ENCODE measurements at places on chromosomes 11 and 22.

DNA sequence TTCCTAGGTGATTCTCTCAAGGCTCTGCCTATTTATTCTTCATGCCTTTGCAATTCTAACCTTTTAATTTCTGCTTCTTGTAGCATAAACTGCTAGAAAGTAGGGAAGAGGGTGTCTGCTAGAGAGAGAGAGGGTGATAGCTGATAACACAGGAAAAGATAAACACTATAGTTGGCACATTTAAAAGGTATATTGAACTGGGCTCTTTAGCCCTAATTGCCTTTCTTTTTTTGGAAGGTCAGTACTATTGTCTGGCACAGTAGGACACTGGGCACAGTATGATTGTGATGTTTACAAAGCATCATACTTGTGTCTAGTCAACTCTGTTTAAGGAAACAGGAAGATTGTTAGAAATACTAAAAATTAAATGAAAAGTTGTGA is 33.3 kb downstream of the TEAD1 start:
- no peak for DNase-seq

- DNase-seq: no peak
These were observed 6.0 kb downstream of the HOATZ start for GRCh38 chr11:111520560-111520959.

GRCh38 chr22:43381693-43382092 is 30.1 kb upstream of the MPPED1 start:
- no peak for DNase-seq

GRCh38 chr22:49468487-49469198 is 359.0 kb downstream of the BRD1 start:
- no peak for DNase-seq

GRCh38 chr22:33743756-33744155 is 176.5 kb downstream of the LARGE1 start:
- no peak for DNase-seq

DNA sequence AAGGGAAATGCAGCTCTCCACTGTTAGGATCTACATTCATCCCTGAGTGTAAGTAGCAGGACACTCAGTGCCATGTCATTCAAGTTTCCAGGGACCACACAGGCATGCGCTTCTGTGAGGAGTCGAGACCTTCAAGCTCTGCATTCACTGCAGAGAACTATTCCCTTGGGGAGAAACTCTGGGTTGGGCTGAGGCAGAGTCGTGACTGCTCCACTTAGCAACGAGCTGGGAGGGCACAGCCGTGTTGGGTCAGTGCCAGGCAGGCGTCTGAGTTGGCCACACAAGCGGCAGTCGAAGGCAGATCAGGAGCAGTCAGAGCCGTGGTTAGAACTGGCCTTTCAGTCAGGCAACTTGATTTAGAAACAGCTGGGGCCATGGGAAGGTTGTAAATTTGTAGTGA is 14.7 kb downstream of the MPEG1 start:
- DNase-seq: no peak

- no peak for DNase-seq
These were observed 162.8 kb downstream of the SHANK2 start for GRCh38 chr11:71089571-71089970.

- no peak for DNase-seq
These were observed 474.8 kb upstream of the CCDC90B start for GRCh38 chr11:83760932-83761331.

- no peak for DNase-seq
These were observed 20.3 kb downstream of the BMAL1 start for GRCh38 chr11:13297917-13298356.

GRCh38 chr11:117670443-117670842 is 126.6 kb downstream of the DSCAML1 start:
- DNase-seq: no peak

DNA sequence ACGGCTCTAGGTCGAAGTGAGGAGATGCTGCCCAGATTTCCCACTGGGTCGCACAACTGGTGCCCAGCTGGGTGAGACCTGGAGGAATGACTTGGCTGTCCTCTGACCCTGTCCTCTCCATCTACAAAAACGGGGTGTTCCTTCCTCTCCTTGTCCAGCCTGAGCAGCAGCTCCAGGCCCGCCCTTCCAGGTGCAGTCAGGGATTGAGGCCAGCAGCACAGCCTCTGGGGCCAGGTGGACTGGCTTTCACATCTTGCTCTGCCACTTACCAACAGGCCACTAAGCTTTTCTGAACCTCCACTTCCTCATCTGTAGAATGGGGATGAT is 91.7 kb upstream of the LMO1 start:
- DNase-seq: no peak

- no peak for DNase-seq
These were observed 751 bp downstream of the MS4A10 start for GRCh38 chr11:60785806-60786361.

DNA sequence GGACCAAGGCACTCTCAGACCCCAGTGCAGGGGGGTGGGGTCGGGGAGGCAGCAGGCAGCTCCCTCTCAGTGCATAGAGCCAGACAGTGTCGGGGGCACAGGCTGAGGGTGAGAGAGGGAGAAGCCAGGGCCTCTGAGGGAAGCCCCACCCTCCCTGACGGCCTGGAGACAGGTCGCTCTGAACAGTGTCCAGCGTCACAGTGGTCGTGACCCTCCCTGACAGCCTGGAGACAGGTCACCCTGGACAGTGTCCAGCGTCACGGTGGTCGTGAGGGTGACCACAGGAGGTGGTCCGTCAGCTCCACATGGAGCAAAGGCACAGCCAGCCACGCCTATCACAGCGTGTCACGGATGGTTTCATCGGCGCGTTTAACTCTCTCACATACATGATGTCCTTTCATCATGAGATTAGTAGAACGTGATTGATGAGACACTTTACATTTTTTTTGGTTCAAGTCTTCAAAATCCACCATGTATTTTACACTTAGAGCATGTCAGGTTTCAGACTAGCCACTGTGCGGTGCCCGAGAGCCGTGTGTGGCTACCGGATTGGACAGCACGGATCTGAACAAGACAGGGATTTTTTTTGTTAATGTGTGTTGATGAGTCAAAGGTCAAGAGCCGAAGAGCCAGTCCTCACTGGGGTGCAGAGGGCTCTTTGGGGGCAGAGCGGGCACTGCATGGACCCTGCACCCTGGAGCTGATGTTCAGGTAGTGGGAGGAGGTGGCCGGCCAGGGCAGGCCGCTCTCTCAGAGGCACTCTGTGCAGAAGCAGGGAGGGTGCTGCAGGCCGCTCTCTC is 23.9 kb upstream of the PANX2 start:
- DNase-seq: no peak

DNA sequence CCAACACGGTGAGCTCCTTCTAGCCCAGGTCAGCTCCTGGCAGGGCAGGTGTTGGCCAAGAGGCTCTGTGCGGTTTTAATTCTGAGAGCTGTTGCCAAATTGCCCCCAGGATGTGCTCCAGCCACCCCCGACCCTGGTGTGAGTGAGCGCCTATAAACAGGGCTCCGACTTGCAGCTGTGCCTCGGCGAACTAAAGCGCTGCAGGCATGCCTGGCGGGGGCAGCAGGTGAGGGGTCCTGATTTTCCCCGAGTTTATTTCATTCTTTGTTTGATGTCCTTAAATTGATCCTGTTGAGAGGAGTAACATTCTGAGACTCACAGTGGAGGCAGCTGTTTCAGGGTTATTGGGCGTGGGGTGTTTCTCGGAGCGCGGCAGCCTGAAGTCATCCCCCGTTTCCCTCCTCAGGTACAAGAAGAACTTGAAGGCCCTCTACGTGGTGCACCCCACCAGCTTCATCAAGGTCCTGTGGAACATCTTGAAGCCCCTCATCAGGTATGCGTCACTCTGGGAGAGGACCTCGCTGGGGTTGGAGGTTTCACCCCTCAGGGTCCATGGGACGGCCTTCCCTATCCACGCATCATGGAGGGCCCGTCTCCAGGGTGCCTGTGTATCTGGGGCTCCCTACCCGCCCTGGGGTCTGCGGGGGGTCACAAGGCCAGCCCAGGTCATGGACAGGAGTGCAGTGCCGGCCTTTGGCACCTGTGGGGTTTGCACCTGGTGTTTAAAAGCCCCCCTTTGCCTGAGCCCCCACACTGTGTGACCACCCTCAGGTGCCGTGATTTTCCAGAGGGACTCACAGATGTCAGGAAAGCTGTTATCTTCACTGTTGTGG is 62.1 kb downstream of the ARHGAP8 start:
- no peak for DNase-seq

GRCh38 chr22:17781319-17782031 is 7.2 kb upstream of the BID start:
- DNase-seq: no peak

- peak; percentile 74 for DNase-seq
These were observed 1.8 kb downstream of the SIK3 start for GRCh38 chr11:117096201-117096991.

GRCh38 chr11:109641549-109641948 is 219.6 kb downstream of the C11orf87 start:
- DNase-seq: no peak

- DNase-seq: no peak
These were observed 49.1 kb downstream of the RTN4R start for GRCh38 chr22:20218987-20219386.

DNA sequence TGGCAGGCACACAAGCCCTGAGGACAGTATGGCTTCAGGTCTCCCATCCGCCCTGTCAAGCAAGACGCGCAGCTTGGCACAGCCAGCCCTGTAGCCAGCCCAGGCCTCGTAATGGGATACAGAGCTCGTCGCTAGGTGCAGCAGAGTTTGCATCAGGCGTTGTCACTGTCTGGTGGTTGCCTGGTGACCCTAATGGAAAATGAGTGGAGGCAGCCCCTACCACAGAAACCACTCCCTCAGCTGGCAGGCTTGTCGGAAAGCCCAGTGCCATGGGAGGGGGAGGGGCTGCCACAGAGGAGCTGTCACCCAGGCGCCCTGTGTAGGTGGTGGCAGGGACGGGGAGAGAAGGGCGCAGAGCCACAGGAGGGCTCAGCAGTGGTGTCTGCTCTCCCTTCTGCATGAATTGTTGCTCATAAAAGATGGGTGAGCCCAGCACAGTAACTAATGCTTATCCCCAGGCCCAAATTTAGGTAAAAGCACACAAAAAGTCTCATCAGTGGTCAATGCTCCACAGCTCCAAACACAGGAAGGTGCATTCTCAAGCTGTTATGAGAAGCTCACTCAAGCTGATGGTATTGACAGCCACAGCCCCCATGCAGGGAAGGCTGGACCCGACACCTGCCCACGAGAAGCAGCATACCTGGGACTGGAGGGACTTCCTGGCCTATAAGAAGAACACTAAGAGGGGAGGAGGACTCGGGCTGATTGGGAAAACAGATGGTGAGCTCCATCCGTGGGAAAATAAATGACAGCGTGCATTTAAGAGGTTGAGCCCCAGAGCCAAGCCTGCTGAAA is 164.6 kb downstream of the ETS1 start:
- DNase-seq: peak; percentile 68

DNA sequence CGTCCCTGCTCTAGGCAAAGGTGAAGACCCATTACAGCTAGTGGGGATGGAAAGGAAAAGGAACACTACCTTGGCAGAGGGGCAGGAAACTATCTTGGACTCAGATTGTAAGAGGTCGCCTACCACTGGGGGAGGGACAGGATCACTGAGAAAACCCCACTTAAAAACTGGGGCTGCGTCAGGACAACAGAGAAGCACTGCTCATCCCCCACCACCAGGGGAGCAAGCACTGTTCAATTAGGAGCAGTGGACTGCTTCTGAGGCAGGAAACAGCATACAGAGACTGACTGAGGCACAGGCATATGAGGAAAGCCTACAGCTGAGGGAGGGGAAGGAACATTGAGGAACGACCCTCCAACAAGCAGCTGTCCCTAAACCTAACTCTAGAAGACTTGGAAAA is 20.8 kb upstream of the DLAT start:
- DNase-seq: no peak

GRCh38 chr11:532986-533585 is 2.3 kb downstream of the HRAS start:
- DNase-seq: no peak
